ENCODE measurements at places on chromosomes 3 and 15.

DNA sequence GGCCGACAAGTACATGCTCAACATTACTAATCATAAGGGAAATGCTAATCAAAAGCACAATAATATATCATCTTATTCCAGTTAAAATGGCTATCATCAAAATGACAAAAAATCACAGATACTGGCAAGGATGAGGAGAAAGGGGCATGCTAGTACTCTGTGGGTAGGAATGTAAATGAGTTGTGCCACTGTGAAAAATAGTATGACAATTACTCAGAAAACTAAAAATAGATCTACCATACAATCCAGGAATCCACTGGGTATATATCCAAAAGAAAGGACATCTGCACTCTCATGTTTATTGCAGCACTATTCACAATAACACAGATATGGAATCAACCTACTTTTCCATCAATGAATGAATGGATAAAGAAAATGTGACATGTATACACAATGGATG lies 1256.5 kb downstream of the SI start:
- no peak for DNase-seq

GRCh38 chr15:83955806-83956265 lies 279.7 kb upstream of the GOLGA6L4 start:
- no peak for DNase-seq

DNA sequence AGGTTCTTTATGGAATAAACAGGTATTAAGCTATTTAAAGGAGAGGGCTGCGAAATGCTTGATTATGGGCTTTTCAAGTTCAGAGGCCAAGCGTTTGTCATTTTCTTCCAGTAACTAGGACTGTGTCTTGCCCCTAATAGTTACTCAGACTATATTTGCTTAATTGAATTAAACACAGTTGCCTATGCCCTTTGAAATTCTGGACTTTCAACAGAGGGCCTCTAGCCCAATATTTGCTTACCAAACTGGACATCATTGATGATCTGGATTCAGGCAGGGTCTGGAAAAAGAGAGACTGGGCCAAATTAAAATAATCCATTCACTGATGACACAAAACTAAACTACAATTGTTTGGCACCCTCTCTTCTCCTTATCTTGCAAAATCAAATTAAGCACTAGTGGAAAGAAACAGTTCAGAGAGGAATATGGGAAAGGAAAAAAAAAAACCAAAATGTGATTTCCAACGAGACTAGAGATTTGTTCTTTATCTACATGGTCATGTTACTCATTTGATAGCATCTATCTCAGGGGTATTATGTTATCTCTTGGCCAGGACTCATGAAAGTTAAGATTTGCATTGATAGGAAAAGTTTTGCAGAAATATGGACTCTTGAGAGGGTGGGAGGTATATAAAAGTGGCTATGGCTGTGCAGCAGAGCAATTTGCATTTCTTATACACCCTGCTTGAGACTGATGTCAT lies 75.1 kb upstream of the TSEN2 start:
- no peak for DNase-seq

GRCh38 chr3:46095307-46095706 lies 68.0 kb upstream of the XCR1 start:
- DNase-seq = no peak

DNA sequence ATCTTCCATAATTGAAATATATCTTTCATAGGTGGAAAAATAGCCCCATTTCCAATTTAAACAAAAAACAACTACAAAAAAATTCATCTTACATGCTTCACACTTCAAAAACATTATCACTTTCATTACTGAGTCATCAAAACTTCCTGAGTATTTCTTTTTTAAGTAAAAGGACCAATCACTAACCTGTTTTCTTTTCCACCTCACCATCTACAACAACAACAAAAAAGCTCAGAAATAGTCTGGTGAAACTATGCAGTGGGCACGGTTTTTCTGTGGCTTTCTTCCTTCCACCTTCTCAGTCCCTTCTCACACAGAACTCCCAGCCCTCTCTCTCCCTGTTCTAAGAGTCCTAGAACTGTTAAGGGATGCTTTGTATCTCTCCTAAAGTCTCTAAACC lies 20.3 kb upstream of the TNIK start:
- DNase-seq = no peak

DNA sequence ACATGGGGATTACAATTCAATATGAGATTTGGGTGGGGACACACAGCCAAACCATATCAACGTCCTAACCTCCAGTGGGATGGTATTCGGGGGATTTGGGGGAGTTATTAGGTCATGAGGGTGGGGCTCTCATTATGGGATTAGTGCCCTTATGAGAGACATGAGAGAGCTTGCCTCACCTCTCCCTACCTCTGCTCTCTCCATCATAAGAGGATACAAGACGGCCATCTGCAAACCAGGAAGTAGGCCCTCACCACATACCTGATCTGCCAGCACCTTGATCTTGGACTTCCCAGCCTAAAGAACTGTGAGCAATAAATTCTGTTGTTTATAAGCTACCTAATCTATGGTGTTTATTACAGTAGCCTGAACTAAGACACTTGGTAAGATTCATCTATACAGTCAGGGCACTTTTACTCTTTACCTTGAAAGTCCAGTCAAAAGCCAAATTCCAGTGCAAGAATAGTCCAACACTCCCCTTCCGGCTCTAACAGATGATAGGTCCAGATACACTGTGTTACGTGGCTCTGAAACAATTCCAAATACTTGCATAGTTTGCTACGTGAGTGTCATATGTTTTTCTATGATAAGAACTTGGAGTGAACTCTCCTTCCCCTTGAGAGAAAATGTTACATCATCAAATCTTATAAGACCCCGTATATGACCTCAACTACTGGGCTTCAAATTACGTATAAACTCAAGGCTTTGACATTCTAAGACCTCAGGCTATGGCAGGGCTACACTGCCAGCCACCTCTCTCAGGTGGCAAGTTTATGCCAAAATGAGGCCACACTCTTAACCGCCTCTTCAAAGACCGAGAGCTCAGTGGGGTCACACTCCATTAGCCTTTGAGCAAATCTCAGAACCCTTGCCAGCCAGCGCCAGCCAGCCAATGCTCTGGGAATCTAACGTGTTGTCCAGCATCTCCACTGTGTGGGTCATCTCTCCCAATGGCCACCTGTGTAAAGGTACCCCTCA lies 129.9 kb downstream of the XXYLT1 start:
- DNase-seq = no peak

All from NCI-H774 (cell line).